ENCODE measurements at places on chromosomes 5 and 9. TPM values are rescaled to one million over a fixed set of nuclear protein-coding genes. Genes with fewer than 3 reads are reported as not detected.
A peak's percentile ranks its signal among the peaks of the same experiment; 100 is the strongest.

Gene HAVCR1
- total RNA-seq, result not detected

- no peak overlapping the region for H3K27ac ChIP-seq
- DNase-seq, result no peak
- no peaks in the 10 kb centered on the region for H3K27me3 ChIP-seq
- H3K36me3 ChIP-seq, result no peaks in the 10 kb centered on the region
- no peak overlapping the region for H3K4me3 ChIP-seq
Measured at GRCh38 chr5:20044460-20044859, 56.5 kb upstream of the CDH18 start.

DNA sequence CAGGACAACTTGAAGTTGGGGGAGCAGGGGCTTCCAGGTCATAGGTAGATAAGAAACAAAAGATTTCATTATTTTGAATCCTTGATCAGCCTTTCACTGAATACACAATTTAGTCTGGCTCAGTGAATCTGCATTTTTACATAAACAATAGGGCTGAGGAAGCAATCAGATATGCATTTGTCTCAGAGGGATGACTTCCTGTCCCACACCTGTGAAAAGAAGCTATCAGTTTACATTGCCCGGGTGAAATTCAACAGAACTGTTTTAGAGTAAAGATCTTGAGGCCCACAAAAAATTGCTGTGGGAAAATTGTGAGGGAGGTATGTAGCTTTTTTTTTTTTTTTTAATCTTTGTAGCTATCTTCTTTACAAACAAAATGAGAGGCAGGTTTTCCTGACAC, 38.3 kb downstream of the DNAJB5 start:
- no peak for DNase-seq
- no peaks in the 10 kb centered on the region for H3K36me3 ChIP-seq
- no peak overlapping the region for H3K4me3 ChIP-seq
- H3K27me3 ChIP-seq, result no peaks in the 10 kb centered on the region
- H3K27ac ChIP-seq, result no peak overlapping the region
- peaks cover 7% of the 10 kb centered on the region for H3K4me1 ChIP-seq

Gene BHMT2
- not detected for total RNA-seq

- H3K4me1 ChIP-seq, result no peaks in the 10 kb centered on the region
- H3K4me3 ChIP-seq, result no peak overlapping the region
- DNase-seq, result peak; percentile 67
- peak overlapping the region; percentile 69 for H3K27ac ChIP-seq
Measured at GRCh38 chr9:116471093-116471906, 215.8 kb upstream of the TRIM32 start.

DNA sequence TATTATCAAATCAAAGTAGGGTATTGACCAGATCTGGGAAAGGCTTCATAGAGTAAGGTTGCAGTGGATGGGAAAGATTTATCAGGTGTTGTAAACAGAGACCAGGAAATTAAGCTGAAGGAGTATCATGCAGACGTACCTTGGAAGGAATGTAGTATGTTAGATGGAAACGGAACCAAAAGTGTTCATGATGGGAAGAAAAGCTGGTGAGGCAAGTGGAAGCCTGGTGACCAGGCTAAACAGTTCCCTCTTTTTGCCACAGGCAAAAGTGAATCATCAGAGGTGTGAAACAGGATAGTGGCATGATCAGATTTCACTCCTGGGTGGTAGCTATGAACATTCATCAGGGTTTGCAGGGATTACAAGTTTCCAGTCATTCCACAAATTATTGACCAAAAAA, 780.1 kb upstream of the DMAC1 start:
- H3K4me1 ChIP-seq, result no peaks in the 10 kb centered on the region
- no peak overlapping the region for H3K4me3 ChIP-seq
- no peaks in the 10 kb centered on the region for H3K27me3 ChIP-seq
- no peak overlapping the region for H3K27ac ChIP-seq
- DNase-seq, result no peak

GRCh38 chr9:111102793-111103464, 64.7 kb upstream of the LPAR1 start:
- H3K4me3 ChIP-seq, result no peak overlapping the region
- DNase-seq, result no peak
- H3K27me3 ChIP-seq, result no peaks in the 10 kb centered on the region
- no peaks in the 10 kb centered on the region for H3K36me3 ChIP-seq
- no peak overlapping the region for H3K27ac ChIP-seq
- no peaks in the 10 kb centered on the region for H3K4me1 ChIP-seq

Measured in uterus (tissue), 4 donors.